ENCODE measurements at places on chromosomes 3 and 15.

- DNase-seq, result peak; percentile 81
Observed at GRCh38 chr3:146342989-146343388, 92.1 kb upstream of the PLSCR4 start.

- DNase-seq, result no peak
Observed at GRCh38 chr3:24349367-24350019, 145.2 kb downstream of the THRB start.

DNA sequence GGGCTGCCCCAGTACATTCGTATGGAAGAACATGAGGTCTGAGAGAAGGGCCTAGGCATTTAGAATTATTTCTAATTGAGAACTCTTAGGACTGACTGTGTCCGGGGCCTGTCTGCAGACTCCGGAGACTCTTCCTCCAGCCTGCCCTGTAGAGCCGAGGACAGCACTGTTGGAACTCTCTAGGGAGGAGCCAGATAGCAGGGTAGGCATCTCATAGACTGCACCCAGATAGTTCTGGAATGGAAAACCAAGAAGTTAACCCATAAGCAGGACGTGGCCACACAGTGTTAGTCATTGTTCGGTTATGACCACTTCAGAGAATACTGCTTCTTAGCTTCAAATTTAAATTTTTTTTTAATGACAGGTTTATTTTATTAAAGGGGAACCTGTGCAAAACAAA lies 59.5 kb downstream of the SNRK start:
- peak; percentile 47 for DNase-seq

DNA sequence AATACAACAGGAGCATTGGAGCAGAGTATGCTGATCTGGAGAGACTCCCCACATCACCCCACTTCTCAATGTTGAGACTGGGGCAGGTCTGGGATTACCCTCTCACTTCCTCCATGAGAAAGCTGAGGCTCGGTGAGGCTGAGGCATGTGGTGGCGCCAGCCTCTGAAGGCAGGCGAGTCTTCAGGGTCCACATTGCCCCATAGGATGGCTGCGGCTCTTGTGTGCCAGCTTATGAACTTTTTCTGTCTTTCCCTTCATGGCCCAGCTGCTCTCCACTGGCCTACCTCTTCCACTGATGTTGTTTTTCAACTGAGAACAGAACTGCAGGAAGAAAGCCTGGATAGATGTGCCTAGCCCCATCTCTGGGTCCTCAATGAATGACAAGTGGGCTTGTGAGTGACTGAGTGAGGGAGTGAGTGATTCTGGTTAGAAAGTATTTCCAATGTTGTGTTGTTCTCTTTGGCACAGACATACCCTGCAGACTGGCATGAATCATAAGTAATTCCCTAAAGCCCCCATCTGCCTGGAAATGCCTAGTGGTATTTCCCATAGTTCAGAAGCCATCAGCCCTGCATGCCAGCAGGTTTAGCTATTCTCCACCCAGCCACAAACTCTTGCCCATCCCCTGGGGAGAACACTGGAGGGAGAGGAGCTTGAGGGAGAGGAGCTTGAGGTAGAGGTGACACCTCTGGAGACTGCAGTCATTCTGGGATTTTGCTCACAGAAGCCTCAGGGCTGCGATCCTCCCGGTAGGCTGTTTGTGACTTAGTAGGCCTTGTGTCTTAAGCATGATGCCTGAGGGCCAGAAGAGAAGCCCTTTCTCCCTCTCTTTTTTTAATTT lies 56.9 kb downstream of the AMOTL2 start:
- DNase-seq, result peak; percentile 60
